ENCODE measurements at places on chromosomes 7 and 10.

- no peak for DNase-seq
Measured at GRCh38 chr7:82961240-82961639, 201.4 kb downstream of the PCLO start.

- DNase-seq, result no peak
Measured at GRCh38 chr10:82618007-82618406, 743.0 kb downstream of the NRG3 start.

- no peak for DNase-seq
Measured at GRCh38 chr10:18968159-18968558, 80.4 kb upstream of the MALRD1 start.

GRCh38 chr10:98582363-98582762, 135.6 kb upstream of the HPS1 start:
- DNase-seq, result no peak

GRCh38 chr10:98012644-98013043, 17.8 kb downstream of the CRTAC1 start:
- DNase-seq, result no peak

GRCh38 chr10:94186722-94187121, 176.0 kb downstream of the NOC3L start:
- DNase-seq, result no peak

DNA sequence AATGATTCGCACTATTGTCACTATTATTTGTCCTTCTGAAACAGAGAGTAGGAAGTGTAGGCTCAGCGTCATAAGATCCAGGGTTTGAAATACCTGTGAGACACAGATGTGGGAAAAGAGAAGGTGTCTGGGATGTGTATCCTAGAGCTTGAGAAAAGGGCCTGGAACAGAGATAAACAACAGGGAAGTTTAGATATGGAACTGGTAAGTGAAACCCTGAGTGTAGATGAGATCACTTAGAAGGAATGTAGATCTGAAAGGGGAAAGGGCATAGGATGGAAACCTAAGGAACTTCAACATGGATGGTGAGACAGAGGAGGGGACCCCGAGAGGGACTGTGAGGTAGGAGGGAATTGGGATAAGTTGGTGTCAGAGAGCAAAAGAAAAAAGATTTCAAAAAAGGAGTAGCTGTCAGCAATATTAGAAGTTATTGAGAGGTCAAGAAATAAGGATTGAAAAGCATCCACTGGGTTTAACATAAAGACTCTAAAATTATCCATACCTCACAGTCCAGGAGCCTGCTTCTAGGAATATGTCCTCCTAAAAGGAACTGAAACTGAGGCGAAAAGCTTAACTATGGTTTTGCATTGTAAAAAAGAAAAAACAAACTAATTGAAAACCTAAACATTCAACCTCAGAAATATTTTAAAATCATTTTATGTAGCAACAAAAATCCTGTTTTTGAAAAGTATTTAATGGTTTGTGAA, 119.2 kb upstream of the NPVF start:
- DNase-seq, result no peak

- DNase-seq, result no peak
Measured at GRCh38 chr10:56123247-56123646, 237.8 kb downstream of the ZWINT start.
